ENCODE measurements at places on chromosomes 12 and 14. TPM values are rescaled to one million over a fixed set of nuclear protein-coding genes. Genes with fewer than 3 reads are reported as not detected.

The CLEC6A gene
- not detected for total RNA-seq

The RNASE3 gene
- total RNA-seq = not detected

The SLC17A8 gene
- not detected for total RNA-seq

The POTEG gene
- total RNA-seq = not detected

The CLEC14A gene
- total RNA-seq = 2.5 TPM

The IKBIP gene
- 36.2 TPM for total RNA-seq

The PRICKLE1 gene
- total RNA-seq = 3.0 TPM

The COA8 gene
- total RNA-seq = 19.9 TPM

The GMFB gene
- 86.5 TPM for total RNA-seq

The PZP gene
- under 0.01 TPM for total RNA-seq

The SLC2A14 gene
- total RNA-seq = 0.31 TPM

The KLHL33 gene
- total RNA-seq = 0.13 TPM

The GRIP1 gene
- total RNA-seq = not detected

The MRPL51 gene
- total RNA-seq = 182 TPM

The NRIP2 gene
- not detected for total RNA-seq

The ASCL1 gene
- not detected for total RNA-seq

The LRCOL1 gene
- not detected for total RNA-seq

The MYO1H gene
- not detected for total RNA-seq
